T47D (cell line): ENCODE measurements at places on chromosomes 16 and 17.
A peak's percentile ranks its signal among the peaks of the same experiment; 100 is the strongest.

DNA sequence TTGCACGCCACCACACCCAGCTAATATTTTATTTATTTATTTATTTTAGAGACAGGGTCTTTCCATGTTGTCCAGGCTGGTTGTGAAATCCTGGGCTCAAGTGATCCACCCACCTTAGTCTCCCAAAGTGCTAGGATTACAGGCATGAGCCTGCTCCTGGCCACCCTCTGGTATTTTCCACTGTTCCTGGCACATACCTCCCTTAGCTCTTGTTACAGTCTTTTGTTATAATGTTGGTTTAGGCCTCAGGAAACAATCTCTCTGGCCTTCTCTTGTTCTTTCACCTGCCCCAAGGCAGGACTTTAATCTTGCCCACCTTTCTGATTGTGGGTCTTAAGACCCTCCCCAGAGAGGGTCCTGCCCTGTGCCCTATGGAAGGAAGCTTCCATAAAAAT is 3.6 kb upstream of the CYTH1 start:
- peak; percentile 48 for DNase-seq

DNA sequence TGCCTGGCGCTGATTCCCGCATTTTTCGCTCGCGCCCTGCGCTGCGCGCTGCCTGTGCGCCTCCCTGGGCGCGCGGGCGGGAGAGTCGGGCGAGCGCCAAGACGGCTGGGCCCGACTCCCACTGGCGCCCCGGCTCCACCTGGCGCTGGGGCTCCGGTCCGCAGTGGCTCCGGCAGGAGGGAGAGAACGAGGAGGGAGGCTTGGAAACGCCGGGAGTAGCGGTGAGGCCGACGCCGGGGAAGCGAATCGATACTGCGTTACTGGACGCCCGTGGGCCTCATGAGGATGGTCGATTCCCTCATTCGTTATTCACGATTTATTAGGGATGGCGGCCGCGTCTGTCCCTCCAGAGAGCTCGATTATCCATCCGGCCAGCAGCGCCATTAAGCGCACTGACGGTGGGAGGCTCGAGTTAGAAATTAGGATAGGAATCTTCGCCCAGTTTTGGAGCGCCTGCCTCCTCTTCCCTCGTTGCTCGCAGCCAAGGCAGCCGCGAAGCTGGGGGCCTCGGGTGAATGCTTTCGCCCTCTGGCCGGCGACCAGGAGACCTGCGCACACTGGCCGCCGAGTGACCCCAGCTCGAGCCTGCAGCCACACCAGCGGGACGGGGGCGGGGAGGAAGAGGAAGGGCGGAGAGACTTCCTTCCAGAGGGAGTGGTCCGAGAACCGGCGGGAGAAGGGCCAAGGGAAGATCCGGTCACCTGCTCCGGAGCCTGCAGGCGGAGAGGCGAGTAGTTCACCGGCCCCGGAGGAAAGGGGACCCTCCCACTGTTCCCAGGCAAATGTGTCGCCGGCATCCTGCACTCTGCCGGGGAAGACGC is 1.3 kb upstream of the PCGF2 start:
- DNase-seq, result peak; percentile 97

DNA sequence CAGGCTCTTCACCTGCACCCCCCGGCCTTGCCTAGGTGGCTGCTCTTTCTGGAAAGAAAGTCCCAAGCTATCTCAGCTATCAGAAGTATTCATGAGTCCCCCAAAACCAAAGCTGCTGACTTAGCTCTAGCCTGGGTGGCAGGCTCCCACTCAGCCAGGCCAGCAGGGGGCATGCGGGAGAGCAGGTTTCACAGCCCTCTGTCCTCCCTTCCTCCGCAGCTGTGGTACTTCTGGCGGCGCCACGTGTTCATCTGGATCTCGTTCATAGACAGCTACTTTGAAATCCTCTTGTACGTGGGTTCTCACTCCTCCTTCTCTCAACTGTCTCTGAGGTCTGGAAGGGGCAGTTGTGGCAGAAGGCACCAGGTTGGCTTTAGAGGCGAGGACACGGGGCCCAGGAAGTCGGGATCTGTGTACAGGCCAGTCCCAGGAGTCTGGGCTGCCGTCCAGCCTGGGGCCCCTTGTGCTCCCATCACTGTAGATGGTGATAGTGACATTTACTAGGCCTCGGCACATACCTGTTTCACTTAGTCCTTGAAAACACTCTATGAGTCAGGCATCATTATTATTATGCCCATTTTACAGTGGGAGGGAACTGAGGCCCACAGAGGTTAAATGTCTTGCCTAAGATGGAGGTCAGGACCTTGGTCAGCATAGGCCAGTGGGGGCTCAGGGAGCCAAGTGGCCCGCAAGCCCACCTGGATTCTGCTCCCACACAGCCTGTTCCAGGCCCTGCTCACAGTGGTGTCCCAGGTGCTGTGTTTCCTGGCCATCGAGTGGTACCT is 12.9 kb downstream of the TRPV2 start:
- peak; percentile 55 for DNase-seq

DNA sequence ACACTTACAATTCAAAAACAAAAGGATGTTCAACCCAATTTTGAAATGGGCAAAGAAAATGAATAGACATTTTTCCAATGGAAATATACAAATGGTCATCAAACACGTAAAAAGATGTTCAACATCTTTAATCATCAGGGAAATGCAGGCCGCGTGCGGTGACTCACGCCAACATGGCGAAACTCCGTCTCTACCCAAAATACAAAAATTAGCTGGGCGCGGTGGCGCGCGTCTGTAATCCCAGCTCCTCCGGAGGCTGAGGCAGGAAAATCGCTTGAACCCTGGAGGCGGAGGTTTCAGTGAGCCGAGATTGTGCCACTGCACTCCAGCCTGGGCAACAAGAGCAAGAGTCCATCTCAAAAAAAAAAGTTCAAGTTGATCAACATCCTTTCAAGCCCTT is 1.8 kb upstream of the CLUAP1 start:
- DNase-seq, result no peak

GRCh38 chr17:15465045-15465701 is 2.2 kb downstream of the CDRT4 start:
- DNase-seq, result no peak

- no peak for DNase-seq
These were observed 8.5 kb downstream of the NAGPA start for GRCh38 chr16:5025171-5025632.
